ENCODE measurements at places on chromosomes 7 and 10.

GRCh38 chr7:99109108-99110051, 34.5 kb downstream of the SMURF1 start:
- no peak overlapping the region for H3K27ac ChIP-seq
- H3K27me3 ChIP-seq = no peaks in the 10 kb centered on the region
- H3K4me1 ChIP-seq = peaks cover 4% of the 10 kb centered on the region
- DNase-seq = no peak

GRCh38 chr10:20330246-20330645, 514.0 kb downstream of the PLXDC2 start:
- no peaks in the 10 kb centered on the region for H3K36me3 ChIP-seq
- no peak overlapping the region for H3K27ac ChIP-seq
- H3K27me3 ChIP-seq = no peaks in the 10 kb centered on the region
- H3K4me3 ChIP-seq = no peak overlapping the region
- no peak for DNase-seq

DNA sequence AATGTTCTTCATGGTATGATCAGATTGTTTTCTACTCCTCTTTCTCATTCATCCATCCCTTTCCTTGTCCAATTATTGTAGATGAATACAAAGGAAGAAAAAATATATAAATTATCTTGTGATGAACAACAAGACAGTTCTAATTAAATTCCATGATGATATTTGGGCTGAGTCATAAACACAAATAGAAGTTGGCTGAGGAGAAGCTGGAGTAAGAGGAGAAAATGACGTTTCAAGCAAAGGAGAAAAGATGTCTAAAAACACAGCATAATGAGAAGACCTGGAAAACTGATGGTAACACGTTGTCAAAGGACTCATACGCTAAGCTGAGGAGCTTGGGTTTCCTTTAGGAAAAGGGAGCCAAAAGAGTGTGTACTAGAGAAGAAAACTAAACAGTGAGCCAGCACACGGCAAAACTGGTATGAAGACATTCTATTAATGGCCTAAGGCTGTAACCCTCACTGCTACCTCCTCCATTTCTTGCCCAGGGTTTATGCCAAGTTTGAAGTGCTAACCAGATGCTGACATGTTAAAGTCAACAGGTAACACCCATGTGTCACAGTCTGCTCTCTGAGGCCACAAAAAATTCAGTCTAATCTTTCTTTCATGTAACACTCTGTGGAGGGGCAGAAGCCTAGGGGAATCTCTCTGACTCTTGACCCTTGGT, 26.1 kb downstream of the ZFAND4 start:
- no peaks in the 10 kb centered on the region for H3K27me3 ChIP-seq
- no peak overlapping the region for H3K4me3 ChIP-seq
- no peaks in the 10 kb centered on the region for H3K4me1 ChIP-seq
- peaks cover 2% of the 10 kb centered on the region for H3K36me3 ChIP-seq

DNA sequence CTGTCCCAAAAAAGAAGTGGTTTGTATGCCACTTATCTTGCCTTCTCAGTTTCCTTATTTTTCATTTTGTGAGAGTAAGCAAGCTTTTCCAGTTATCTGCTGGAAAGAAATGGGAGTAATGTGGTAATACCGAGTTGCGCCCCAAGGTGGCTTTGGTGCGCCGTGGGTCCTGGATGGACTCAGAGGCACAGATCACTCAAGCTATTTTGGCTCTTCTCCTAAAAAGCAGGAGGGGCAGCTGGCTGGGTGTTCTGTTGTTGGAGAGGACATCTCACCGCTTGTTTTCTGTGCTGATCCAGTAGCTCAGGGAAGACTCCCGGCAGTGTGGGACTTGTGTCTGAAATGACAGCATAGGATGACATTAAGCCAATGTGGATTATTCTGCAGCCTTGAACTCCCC, 16.4 kb downstream of the PRKRIP1 start:
- H3K27ac ChIP-seq = no peak overlapping the region
- DNase-seq = no peak
- no peaks in the 10 kb centered on the region for H3K27me3 ChIP-seq
- peaks cover 15% of the 10 kb centered on the region for H3K36me3 ChIP-seq
- no peak overlapping the region for H3K4me3 ChIP-seq
- no peaks in the 10 kb centered on the region for H3K4me1 ChIP-seq

GRCh38 chr10:70984986-70985722, 96.8 kb upstream of the PCBD1 start:
- no peak for DNase-seq
- H3K27me3 ChIP-seq = no peaks in the 10 kb centered on the region
- no peaks in the 10 kb centered on the region for H3K36me3 ChIP-seq
- H3K4me3 ChIP-seq = no peak overlapping the region

DNA sequence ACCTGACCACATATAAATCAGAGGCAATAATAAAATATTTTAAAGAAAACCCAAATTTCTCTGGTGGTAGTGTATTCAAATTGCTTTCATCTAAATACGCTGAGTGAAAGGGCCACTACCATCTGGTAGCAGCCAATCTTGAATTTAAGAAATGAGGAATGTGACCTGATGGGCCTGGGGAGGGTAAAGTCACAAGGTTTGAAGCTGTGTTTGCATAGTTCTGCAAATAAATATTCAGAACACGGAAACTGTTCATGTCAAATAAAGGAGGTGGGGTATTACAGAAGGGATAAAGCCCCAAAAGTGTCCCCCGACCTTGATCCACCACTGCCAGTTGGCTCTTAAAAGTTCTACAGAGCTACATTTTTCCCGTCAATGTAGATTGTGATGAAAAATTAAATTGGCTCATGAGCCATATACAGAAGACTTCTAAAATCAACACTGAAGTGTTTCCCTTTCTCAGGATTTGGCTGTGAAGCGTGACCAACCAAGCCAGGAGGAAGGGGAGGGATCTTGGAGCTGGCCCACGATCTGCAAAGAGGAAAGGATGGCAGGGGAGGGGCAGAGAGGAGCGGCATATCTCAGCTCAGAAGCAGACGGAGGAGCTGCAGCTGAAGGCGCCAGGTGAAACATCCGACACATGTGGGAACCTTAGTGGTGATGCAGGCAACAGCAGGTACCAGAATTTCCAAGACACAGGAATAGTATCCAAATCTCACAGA, 39.6 kb downstream of the MPP7 start:
- no peak overlapping the region for H3K4me3 ChIP-seq
- H3K36me3 ChIP-seq = no peaks in the 10 kb centered on the region
- no peak overlapping the region for H3K27ac ChIP-seq

- H3K4me3 ChIP-seq = no peak overlapping the region
- peaks cover 3% of the 10 kb centered on the region for H3K4me1 ChIP-seq
- no peak overlapping the region for H3K27ac ChIP-seq
- no peaks in the 10 kb centered on the region for H3K36me3 ChIP-seq
- H3K27me3 ChIP-seq = no peaks in the 10 kb centered on the region
Observed at GRCh38 chr7:143015084-143015483, 11.8 kb downstream of the OR9A2 start.

GRCh38 chr10:81865581-81865980, 9.4 kb upstream of the NRG3 start:
- H3K27ac ChIP-seq = no peak overlapping the region
- no peak overlapping the region for H3K4me3 ChIP-seq
- no peaks in the 10 kb centered on the region for H3K27me3 ChIP-seq
- H3K4me1 ChIP-seq = no peaks in the 10 kb centered on the region

DNA sequence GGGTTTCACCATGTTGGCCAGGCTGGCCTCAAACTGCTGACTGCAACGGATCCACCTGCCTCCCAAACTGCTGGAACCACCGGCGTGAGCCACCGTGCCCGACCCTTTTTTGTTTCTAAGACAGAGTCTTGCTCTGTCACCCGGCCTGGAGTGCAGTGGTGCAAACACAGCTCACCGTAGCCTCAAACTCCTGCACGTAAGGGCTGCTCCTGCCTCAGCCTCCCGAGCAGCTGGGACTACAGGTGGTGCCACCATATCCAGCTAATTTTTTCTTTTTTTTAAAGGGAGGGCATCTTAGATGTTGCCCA, 36.4 kb downstream of the ADAP1 start:
- DNase-seq = no peak
- no peaks in the 10 kb centered on the region for H3K27me3 ChIP-seq
- H3K27ac ChIP-seq = no peak overlapping the region
- H3K4me3 ChIP-seq = no peak overlapping the region
- H3K36me3 ChIP-seq = no peaks in the 10 kb centered on the region

- no peaks in the 10 kb centered on the region for H3K36me3 ChIP-seq
- H3K27ac ChIP-seq = no peak overlapping the region
- no peak overlapping the region for H3K4me3 ChIP-seq
- DNase-seq = peak; percentile 72
- H3K27me3 ChIP-seq = no peaks in the 10 kb centered on the region
- H3K4me1 ChIP-seq = peaks cover 29% of the 10 kb centered on the region
Observed at GRCh38 chr7:80823057-80823456, 95.8 kb downstream of the SEMA3C start.

DNA sequence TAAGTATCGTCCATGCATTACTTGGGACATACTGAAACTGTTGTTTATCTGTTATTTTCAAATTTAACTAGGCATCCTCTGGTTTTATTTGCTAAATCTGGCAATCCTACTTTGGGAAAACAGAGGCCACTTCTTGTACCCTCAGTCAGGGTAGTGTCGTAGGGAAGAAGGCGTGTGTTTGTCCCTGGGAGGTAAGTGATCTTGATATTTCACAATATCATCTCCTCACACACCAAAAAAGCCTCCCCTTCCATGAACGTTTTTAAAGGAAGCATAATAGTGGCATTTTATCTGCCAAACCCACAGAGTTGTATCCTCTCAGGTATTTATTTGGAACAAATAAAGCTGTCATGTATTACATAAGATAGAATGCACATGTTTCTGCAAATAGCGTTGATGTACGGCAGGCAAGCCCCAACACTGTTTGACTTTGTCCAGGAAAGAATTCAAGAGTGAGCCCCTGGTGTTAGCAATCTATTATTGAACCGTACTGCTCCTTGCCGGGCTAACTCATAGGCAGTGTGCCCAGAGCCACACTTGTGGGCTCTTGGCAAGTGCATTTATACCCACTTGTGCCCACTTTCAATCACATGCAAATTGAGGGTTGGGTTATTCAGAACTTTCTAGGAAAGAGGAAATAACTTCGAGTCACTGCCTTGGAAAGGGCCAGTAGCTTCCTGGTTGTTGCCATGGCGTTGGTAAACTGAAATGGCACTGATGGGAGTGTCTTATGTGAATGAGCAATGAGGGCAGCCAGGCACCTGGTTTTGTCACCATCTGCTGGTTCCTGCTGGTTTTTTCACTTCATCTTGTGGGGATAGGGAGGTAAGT, 266.0 kb downstream of the USP6NL start:
- no peaks in the 10 kb centered on the region for H3K27me3 ChIP-seq
- H3K36me3 ChIP-seq = no peaks in the 10 kb centered on the region
- no peaks in the 10 kb centered on the region for H3K4me1 ChIP-seq

DNA sequence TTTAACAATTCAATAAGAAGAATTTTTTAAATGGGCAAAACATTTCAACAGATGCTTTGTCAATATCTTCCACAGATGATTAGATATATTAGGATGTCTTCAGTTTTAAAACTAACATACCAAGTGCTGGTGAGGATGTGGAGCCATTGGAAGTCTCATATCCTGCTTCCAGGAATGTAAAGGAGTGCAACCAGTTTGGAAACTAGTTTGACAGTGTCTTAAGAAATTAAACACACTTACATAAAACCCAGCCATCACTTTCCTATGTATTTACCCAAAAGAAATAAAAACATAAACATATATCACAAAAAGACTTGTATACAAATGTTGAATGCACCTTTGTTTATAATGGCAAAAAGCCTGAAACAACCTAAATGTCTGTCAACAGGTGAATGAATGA, 13.3 kb upstream of the AGK start:
- peaks cover 5% of the 10 kb centered on the region for H3K27me3 ChIP-seq
- no peak for DNase-seq
- no peaks in the 10 kb centered on the region for H3K4me1 ChIP-seq
- no peak overlapping the region for H3K27ac ChIP-seq

DNA sequence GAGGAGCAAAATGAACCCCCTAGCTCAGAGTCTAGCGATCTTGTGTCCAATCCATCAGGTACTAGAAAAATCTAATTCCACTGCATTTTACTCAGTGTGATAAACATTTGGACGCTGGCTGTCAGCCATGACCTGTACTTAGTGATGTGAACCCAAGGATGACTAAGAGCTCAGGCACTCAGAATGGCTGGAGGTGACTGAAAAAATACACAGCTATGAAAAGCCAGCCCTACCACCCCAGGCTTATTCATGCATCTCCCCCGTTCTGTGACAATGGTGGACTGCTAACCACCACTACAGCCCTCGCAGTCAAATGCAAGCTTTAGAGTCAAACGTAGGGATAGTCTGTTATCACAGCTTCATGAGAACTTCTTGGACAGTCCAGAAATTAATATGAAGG, 14.9 kb downstream of the AFAP1L2 start:
- H3K27ac ChIP-seq = no peak overlapping the region
- no peak overlapping the region for H3K4me3 ChIP-seq
- H3K4me1 ChIP-seq = no peaks in the 10 kb centered on the region
- no peaks in the 10 kb centered on the region for H3K36me3 ChIP-seq
- no peak for DNase-seq

GRCh38 chr10:8752146-8752843, 697.8 kb downstream of the GATA3 start:
- DNase-seq = no peak
- H3K36me3 ChIP-seq = no peaks in the 10 kb centered on the region
- H3K27ac ChIP-seq = no peak overlapping the region
- no peak overlapping the region for H3K4me3 ChIP-seq

DNA sequence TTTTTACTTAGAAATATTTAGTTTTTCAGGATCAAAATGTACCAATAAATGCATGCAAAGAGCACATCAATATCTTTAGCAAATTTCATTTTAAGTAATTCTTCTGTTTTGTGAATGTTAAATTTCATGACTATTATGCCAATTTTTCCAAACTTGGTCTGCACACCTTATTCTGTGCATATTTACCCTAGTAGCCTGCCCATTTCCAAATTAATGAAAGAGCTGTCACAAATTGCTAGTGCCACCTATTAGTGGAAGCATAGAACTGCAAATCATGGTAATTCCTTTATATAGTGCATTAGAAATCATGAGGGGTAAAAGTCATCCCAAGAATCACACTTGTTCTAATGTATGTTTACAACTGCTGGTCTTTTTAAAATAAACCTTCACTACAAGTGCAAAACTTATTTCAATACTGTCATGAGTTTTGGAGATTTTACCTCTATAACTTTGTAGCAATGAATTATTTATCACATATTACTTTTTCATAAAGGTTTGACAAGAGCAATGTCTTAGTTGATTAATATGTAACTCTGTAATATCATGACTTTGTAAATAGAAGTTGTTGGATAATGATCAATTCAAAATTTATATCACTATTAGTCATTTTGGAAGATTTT, 5.7 kb downstream of the SEMA3A start:
- H3K36me3 ChIP-seq = no peaks in the 10 kb centered on the region
- H3K4me3 ChIP-seq = no peak overlapping the region
- DNase-seq = no peak
- no peaks in the 10 kb centered on the region for H3K4me1 ChIP-seq
